ENCODE measurements at places on chromosomes 5 and 9. TPM values are rescaled to one million over a fixed set of nuclear protein-coding genes. Genes with fewer than 3 reads are reported as not detected.

GRCh38 chr5:179265514-179266290, 79.6 kb downstream of the ADAMTS2 start:
- no peak for DNase-seq

The GOLM1 gene
- polyA plus RNA-seq: 0.50 TPM

DNA sequence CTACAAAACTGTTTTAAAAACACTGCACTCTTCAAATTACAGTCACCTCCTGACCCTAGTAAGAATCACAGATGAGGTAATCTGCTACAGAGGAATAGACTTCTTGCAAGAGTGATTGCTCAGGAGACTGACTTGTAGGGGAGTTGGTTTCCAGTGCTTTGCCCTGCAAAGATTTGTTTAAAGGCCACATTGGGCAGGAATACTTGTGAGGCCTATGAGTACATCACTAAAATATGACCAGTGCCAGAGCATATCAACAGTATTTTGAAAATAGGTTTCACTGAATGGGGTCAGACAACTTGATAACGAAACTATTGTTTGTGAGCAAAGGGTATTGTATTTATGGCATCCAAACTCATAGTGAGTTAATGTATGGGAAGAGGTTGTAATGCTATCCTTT, 21.5 kb upstream of the CTNND2 start:
- no peak for DNase-seq

- no peak for DNase-seq
These were observed 22.4 kb upstream of the THG1L start for GRCh38 chr5:157708866-157709265.

The PLPP7 gene
- 2.0 TPM for polyA plus RNA-seq

DNA sequence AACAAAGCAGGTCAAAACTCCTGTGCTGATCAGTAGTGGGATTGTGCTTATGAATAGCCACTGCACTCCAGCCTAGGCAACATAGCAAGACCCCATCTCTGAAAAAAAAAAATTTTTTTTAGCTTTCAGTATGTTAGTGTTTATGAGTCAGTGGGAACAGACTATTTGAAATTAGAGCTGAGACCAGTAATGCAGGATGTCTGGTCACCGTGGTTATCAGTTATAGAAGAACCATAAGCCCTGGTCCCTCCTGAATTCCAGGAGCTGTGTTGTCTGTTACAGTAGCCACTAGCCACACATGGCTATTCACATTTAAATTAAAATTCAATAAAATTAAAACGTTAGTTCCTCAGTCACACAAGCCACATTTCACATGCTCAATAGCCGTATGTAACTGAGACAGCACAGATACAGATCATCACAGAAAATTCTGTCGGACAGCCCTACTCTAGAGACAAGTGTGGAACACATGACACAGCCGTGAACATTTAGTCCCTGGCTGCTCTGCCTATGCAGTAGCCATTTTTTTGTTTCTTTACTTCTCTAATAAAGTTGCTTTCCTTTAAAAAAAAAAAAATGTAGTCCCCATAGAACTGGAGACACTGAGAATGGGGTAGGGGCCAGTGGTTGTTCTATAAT, 96.1 kb upstream of the SAP30L start:
- no peak for DNase-seq

DNA sequence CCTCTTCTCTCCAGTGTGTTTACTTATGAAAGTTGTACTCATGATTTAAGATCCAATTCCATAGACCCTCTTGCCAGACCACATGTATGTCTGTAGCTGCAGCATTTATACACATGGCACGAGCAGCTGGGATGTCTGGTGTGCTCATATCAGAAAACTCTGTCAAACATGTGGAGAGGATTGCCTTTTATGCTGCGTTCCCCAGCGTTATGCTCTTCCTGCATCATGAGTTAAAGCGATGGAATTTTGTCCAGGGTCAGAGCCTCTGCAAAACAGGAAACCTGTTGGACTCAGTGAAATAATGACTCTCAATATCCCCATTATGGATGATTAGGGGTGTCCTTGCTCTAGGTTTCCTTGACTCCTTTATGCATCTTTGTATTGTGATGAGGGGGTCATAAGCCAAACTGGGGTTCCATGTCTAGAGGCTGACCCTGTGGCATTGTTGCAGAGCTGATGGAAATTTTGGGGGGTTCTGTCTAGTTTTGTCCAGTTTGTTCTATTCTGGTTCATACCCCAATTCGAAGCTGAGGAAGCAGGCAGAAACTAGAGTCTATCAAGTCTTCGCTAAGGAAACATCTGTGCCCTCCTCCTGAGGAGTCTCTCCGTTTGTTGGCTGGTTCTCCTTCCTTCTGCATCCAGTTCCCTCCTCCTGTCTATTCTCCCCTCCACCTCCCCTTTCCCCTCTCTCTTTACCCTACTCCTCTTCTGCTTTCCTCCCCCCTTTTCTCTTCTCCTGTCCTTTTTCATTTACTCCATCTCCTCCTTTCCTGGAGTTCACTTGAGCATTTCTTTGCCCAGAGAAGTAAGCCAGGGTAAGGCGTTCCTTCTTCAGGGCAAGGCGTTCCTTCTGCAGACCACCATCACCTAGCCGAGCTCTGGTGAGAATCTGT, 252.8 kb downstream of the MAST4 start:
- no peak for DNase-seq

The CYSRT1 gene
- polyA plus RNA-seq: not detected

The BARHL1 gene
- polyA plus RNA-seq: not detected
